ENCODE measurements at places on chromosomes 3 and 15. TPM values are rescaled to one million over a fixed set of nuclear protein-coding genes. Genes with fewer than 3 reads are reported as not detected.

GRCh38 chr3:8954938-8955763 lies 8.1 kb downstream of the RAD18 start:
- no peaks in the 10 kb centered on the region for H3K27me3 ChIP-seq
- DNase-seq, result no peak
- H3K36me3 ChIP-seq, result peaks cover 20% of the 10 kb centered on the region
- no peak overlapping the region for H3K4me3 ChIP-seq

GRCh38 chr15:85474700-85475316 lies 94.4 kb downstream of the AKAP13 start:
- H3K4me1 ChIP-seq, result peaks cover 55% of the 10 kb centered on the region
- no peak overlapping the region for H3K27ac ChIP-seq
- DNase-seq, result no peak
- no peak overlapping the region for H3K4me3 ChIP-seq
- peaks cover 11% of the 10 kb centered on the region for H3K36me3 ChIP-seq

- peaks cover 31% of the 10 kb centered on the region for H3K4me1 ChIP-seq
- H3K27me3 ChIP-seq, result no peaks in the 10 kb centered on the region
- no peak overlapping the region for H3K27ac ChIP-seq
- no peaks in the 10 kb centered on the region for H3K36me3 ChIP-seq
- DNase-seq, result no peak
Measured at GRCh38 chr3:100540791-100541334, 48.4 kb downstream of the TMEM45A start.

LTF gene
- total RNA-seq, result not detected

DNA sequence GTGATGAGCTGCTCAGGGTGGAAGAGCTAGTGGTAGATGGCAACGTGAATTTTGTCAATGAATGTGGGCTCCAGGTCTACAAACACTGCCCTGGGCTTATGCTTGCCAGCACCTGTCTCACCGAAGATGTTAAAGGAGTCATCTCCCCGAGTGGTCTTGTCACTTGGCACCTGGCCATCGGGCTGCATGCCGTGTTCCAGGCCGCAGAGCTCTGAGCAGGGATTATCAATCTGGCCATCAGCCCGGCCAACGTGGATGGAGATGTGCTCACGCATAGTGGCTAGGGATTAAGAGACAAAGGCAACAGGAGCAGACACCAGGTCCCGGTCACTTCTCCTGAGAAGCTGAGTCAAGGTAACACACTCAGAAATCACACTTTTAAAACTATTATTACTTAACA lies 54.8 kb upstream of the ACTC1 start:
- no peak overlapping the region for H3K27ac ChIP-seq
- H3K27me3 ChIP-seq, result no peaks in the 10 kb centered on the region
- H3K4me3 ChIP-seq, result no peak overlapping the region
- peaks cover 7% of the 10 kb centered on the region for H3K36me3 ChIP-seq
- DNase-seq, result peak; percentile 5

ATP13A4 gene
- not detected for total RNA-seq

All from MCF 10A (cell line).